CD4-positive, alpha-beta T cell treated with Interleukin-15 for 1 hour (primary cell): ENCODE measurements at places on chromosomes 4 and X.

- DNase-seq: no peak
Observed at GRCh38 chr4:7298619-7299009, 106.3 kb downstream of the SORCS2 start.

DNA sequence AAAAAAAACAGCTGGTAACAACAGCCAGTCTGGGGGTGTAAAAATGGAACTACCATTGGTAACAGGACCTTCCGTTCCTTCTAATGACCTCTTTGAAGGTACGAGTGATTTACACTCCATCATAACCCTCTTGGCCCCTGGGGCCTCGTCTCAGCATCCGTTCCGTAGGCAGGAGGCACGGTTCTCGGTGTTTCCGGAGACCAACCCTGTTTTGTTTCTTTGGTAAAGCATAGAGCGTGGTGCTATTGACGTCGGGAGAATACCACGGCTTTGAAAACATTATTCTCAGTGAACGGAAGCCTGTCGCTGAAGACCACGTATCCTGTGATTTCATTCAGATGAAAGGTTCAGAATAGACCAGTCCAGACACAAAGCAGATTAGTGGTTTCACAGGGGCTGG, 198.9 kb downstream of the ASMT start:
- no peak for DNase-seq

- DNase-seq: no peak
Observed at GRCh38 chr4:166146806-166147540, 273.9 kb downstream of the TLL1 start.

- DNase-seq: no peak
Observed at GRCh38 chrX:46953137-46953527, 40.9 kb downstream of the JADE3 start.

DNA sequence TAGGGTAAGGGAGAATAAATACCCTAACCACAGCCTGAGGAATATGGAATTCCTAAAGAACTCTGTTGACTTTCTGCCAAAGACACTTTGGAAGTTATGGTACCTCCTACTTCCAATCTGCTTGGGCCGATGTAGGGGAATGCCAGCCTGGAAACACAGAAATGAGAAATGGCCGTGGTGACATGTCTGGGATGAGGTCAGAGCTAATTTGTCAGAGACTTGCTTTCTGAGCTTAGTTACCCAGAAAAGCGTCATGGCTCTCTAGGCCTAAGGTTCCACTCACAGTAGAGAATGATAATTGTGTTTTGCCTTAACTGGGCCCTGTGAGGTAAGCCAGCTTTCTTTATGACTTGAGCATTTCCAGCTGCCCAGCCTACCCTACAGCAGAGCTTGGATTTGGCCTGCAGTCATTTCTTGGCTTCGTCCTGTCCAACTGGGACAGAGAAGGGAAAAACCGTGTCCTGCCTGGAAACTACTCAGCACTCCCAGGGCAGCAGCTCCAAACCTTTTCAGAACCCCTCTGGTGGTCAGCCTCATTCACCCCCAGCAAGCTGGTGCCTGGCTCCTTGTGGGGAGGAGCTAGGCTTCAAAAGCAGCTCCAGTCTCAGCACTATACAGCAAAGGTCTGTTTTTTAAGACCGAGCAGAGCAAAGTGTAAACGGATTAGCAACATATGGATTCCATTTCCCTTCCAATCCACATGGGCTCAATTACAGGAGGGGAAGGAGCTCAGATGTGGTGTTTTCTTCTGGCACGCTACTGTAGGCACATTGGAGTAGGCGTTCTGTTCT, 92.3 kb downstream of the RLIM start:
- DNase-seq: no peak

- DNase-seq: no peak
Observed at GRCh38 chr4:14184265-14184664, 556.7 kb upstream of the BOD1L1 start.

- no peak for DNase-seq
Observed at GRCh38 chr4:57490520-57491255, 380.5 kb upstream of the IGFBP7 start.

GRCh38 chr4:6728320-6729029, 12.5 kb downstream of the BLOC1S4 start:
- no peak for DNase-seq

DNA sequence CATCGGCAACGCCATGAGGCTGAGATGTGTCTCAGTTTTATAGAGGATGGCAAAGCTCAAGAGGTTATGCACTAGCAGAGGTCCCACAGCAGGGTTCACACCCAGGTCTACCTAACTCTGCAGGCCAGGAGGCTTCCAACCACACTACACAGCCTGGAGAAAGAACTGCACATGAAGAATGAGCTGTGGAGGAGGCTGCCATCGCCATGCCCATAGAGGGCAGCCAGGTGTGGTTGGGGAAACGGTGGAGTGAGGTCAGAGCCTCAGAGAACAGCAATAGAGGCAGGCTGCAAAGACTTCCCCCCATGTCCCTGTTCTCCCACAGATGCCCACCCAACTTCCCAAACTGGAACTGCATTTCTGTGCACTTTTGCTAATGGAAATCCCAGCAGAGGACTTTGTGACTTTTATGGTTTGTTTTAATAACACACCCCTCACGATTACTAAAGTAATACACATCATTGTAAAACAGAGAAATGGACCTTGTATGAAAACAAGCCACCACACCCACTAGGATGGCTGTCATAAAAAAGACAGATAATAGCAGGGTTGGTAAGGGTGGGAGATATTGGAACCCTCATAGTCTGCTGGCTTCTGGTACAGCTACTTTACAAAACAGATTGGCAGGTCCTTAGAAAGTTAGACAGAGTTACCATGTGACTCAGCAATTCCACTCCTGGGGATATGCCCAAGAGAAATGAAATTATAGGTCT, 58.9 kb upstream of the PROM1 start:
- DNase-seq: no peak

DNA sequence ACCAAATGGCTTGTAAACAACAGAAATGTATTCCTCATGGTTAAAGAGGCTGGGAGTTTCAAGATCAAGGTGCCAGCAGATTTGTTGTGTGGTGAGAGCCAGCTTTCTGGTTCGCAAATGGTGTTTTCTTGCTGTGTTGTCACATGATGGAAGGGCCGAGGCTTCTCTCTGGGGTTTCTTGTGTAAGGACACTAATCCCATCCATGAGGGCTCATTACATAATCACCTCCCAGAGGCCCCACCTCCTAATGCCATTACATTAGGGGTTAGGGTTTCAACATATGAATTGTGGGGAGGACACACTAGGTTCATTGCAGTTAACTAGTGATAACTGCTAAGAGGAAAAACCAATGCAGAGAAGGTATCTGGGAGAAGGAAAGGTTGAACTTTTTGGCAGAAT, 103.5 kb upstream of the ENPEP start:
- DNase-seq: no peak

DNA sequence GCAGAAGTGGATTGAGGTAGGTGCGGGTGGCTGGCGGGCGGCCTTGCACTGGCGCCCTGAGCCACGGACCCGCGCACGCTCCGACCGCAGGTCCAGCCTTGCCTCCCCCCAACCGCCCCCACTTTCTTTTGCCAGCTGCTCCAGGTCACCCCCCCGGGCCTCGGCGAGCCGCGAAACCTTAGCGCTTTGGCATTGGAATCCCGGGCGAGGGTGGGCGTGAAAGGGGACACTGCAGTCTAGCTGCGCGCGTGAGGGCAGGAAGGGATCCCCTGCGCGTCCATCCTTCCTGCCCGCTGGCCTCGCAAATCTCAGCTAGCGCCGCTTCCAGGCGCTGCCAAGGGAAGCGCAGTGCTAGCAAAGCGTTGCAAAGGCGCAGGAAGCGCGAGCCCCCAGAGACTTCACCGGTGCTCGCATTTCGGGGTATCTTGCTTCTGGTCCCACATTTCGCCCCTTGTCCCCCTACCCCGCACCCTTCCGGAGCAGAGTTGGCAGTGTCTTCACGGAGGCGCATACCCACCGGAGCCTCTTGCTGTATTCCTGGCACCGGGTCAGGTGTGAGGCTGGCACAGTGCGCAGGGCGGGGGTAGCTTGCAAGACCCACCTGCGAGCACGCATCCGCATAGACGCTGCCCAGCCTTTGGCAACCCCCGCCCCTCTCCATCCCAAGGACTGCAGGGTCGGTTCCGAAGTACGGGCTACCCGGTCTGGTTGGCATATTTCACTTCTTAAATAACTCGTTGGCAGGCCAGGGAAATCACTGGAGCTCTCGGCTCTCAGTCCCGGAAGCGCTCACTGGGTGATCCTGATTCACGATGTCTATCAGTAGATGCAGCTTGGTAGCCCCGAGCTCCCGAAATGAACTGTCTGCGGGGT, 104.4 kb downstream of the UCHL1 start:
- no peak for DNase-seq
